CD4-positive, alpha-beta T cell treated with Interleukin-6 at 100 ng/mL for 8 hours (primary cell): ENCODE measurements at places on chromosomes 16 and 17.

- DNase-seq, result no peak
Observed at GRCh38 chr16:80733407-80733806, 71.0 kb downstream of the CDYL2 start.

GRCh38 chr17:38900978-38901656 lies 24.3 kb upstream of the LASP1NB start:
- DNase-seq, result peak; percentile 24

DNA sequence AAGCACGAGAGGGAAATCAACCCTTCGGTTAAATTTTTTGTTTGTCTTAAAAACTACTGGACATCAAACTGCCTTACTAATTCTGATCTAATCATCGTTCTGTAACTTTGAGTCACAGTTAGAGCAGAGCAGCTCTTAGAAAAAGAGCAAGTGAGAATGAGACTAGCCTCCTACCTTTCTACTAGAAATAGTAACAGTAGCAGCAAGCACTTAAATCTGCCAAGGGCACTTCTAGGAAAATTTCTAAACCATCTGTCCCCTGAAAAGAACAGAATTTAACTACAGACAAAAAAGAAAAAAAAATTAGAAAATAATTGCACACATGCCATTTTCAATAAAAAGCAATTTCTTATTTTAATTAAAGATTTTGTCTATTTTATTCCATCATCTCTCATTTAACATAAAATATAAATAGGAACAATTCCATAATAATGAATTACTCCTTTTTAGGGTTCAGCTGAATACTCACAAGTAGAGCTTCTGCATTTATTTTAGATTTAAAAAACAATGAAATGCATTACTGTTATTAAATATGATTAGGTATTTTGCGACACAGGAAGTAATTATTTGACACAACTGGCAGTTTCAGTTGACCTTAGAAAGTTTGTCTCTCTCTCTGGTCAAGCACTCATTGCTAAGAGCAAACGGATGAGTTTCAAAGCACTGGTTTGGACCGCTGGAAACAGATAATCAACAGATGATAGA lies 250.8 kb upstream of the SOX9 start:
- DNase-seq, result no peak

DNA sequence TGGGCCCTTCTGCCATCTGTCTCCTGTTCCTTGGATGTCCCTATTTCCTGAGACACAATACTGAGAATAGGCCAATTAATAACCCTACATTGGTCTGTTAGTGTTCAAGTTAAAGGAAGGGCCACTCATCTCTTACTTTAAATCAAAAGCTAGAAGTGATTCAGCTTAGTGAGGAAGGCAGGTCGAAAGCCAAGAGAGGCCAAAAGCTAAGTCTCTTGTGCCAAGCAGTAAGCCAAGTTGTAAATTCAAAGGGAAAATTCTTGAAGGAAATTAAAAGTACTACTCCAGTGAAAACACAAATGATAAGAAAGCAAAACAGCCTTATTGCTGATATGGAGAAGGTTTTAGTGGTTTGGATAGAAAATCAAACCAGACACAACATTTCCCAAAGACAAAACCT lies 28.8 kb downstream of the ANKFN1 start:
- DNase-seq, result no peak

DNA sequence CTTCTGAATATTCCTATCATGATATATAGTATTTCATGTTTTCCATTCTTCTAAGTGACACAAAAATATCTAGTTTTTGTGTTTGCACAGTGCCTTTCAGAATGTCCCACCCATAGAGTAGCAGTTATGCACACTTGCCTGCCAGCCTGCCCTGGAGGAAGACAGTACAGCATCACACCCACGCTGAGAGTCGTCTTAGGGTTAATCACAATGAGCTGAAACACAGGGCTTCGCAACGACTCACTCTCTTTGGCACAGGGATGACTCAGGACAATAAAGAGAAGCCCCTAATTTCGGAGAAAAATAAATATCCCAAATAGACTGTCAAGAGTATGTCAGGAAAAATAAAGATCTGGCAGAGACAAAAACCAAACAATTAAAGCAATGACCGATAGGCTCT lies 11.6 kb upstream of the NDUFAB1 start:
- no peak for DNase-seq

DNA sequence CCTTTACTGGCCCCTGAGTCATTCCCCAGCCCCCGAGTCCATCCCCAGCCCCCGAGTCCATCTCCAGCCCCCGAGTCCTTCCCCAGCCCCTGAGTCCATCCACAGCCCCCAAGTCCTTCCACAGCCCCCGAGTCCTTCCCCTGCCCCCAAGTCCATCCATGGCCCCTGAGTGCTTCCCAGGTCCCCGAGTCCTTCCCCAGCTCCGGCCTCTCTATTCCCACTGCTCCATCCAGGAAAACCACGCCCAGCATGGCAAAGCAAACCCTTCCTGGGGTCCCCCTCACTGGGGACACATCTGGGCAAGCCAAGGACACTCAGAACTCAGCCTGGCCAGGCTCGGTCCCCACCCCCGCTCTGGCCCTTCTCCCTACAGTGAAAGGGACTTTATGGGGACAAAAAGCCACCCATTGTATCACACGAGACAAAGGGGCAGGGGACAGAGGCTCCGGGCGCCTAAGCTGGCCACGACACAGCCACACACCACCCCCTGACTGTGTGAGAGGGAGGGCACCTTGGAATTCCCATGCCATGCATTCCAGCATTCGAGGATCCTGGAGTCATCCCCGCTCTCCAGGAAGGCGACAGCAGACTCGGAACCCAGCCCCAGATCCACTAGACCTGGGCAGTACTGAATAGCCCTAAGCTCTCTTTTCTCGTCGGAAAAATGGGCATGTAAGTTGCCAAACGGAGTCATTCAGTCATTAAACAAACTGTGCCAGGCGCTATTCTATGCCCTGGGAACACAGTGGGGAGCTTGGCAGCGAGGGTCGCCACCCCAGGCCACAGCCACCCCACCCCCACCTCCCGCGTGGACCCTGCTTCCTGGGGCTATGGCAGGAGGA lies 14.0 kb downstream of the PLLP start:
- DNase-seq, result no peak

- DNase-seq, result no peak
Observed at GRCh38 chr17:75975757-75976174, 3.2 kb downstream of the ACOX1 start.

GRCh38 chr17:49646391-49647255 lies 31.3 kb downstream of the SPOP start:
- no peak for DNase-seq

- DNase-seq, result no peak
Observed at GRCh38 chr17:47427985-47428384, 102.9 kb upstream of the NPEPPS start.
